ENCODE measurements at places on chromosomes 6 and 20. TPM values are rescaled to one million over a fixed set of nuclear protein-coding genes. Genes with fewer than 3 reads are reported as not detected.

RIMS4 gene
- not detected for polyA plus RNA-seq

INSM1 gene
- polyA plus RNA-seq = not detected

RAD21L1 gene
- polyA plus RNA-seq = 0.46 TPM

ENPP3 gene
- not detected for polyA plus RNA-seq

TINAG gene
- not detected for polyA plus RNA-seq

GPX5 gene
- polyA plus RNA-seq = not detected

PREX1 gene
- polyA plus RNA-seq = 58.5 TPM

PDYN gene
- polyA plus RNA-seq = not detected

VNN1 gene
- not detected for polyA plus RNA-seq

KIFC1 gene
- polyA plus RNA-seq = 3.9 TPM

TRIM40 gene
- not detected for polyA plus RNA-seq

PRDM13 gene
- polyA plus RNA-seq = not detected

NFATC2 gene
- 17.6 TPM for polyA plus RNA-seq

EMILIN3 gene
- not detected for polyA plus RNA-seq

GNRH2 gene
- polyA plus RNA-seq = not detected

MAP3K5 gene
- polyA plus RNA-seq = 15.3 TPM

PRSS16 gene
- 0.39 TPM for polyA plus RNA-seq

NMBR gene
- not detected for polyA plus RNA-seq

MED23 gene
- 18.3 TPM for polyA plus RNA-seq

Measured in CD4-positive, CD25-positive, alpha-beta regulatory T cell (primary cell).